ENCODE measurements at places on chromosomes 3 and 15. TPM values are rescaled to one million over a fixed set of nuclear protein-coding genes. Genes with fewer than 3 reads are reported as not detected.

CCR5 gene
- total RNA-seq = not detected

KIF7 gene
- 14.1 TPM for total RNA-seq

GRCh38 chr3:28949580-28949979 is 331.3 kb upstream of the RBMS3 start:
- DNase-seq = no peak

GRCh38 chr3:141930801-141931200 is 54.4 kb downstream of the ATP1B3 start:
- DNase-seq = no peak

SCN10A gene
- not detected for total RNA-seq

GRCh38 chr3:12138044-12138443 is 20.7 kb downstream of the TIMP4 start:
- DNase-seq = peak; percentile 52

- peak; percentile 20 for DNase-seq
These were observed 498 bp downstream of the PDE12 start for GRCh38 chr3:57556459-57557084.

GRCh38 chr3:143166376-143166775 is 46.8 kb downstream of the CHST2 start:
- no peak for DNase-seq

Measured in LHCN-M2 (cell line).